ENCODE measurements at places on chromosomes 3 and 15.

DNA sequence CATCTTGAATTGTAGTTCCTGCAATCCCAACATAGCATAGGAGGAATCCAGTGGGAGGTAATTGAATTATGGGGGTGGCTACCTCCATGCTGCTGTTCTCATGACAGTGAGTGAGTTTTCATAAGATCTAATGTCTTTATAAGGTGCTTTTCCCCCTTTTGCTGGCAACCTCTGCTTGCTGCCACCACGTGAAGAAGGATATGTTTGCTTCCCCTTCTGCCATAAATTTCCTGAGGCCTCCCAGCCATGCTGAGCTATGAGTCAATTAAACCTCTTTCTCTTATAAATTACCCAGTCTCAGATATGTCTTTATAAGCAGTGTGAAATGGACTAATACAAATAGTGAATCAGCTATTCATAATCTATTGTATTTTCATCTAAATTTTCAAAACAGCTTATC, 537.3 kb downstream of the EPHA3 start:
- no peak for DNase-seq

DNA sequence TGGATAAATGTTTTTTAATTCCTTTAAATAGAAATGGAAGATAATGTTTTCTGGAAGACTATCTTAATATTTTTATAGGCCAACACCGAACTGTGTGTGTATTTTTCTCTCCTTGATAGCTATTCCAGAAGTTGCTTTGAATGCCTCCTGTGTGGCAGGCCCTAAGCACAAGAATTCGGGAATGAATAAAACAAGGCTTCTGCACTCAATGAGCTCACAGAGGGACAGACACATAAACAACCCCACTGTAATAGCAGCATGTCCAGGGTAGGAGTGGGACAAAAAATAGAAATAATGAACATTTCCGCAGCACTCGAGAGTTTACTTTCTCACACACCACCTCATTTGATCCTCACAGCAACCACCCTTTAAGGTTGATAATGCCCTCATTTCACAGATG, 18.0 kb downstream of the SRGAP3 start:
- DNase-seq = no peak

GRCh38 chr3:77407441-77407840, 367.5 kb downstream of the ROBO2 start:
- DNase-seq = no peak

- no peak for DNase-seq
These were observed 33.1 kb downstream of the RETNLB start for GRCh38 chr3:108724101-108724500.

DNA sequence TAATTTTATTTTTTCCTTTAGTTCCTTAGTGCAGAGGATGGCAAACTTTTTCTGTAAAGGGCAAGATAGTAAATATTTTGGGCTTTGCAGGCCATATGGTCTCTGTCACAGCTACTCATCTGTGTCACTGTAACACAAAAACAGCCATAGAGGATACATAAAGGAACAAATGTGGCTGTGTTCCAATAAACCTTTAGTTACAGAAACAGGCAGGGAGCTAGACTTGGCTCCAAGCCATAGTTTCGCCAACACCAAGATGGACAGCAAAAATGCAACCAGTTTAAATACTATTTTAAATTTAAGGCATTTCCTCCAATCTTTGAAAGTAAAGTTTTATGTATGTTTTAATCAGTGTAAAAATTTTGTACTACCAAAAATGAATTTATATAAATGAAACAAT, 753.4 kb downstream of the FHIT start:
- DNase-seq = no peak

DNA sequence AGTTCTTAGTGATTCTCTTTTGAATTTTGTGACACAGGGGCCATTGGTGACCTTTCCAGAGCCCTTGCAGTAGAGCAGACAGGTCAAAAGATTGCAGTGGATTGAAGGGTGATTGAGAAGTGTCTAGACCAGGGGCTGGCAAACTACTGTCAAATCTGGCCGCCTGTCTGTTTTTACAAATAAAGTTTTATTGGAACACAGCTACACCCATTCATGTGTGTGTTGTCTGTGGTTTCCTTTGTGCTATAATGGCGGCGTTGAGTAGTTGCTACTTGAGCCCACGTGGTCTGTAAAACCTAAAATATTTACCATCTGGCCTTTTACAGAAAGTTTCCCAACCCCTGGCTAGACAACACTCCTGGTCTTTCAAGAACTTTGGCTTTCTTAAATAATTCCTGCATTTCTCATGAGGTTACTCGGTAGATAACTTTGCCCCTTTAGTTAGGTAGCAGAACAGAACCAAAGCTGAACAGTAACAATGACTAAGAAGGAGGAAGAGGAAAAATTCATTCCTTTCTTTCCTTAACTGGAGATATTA, 265.1 kb upstream of the NR2E3 start:
- no peak for DNase-seq

DNA sequence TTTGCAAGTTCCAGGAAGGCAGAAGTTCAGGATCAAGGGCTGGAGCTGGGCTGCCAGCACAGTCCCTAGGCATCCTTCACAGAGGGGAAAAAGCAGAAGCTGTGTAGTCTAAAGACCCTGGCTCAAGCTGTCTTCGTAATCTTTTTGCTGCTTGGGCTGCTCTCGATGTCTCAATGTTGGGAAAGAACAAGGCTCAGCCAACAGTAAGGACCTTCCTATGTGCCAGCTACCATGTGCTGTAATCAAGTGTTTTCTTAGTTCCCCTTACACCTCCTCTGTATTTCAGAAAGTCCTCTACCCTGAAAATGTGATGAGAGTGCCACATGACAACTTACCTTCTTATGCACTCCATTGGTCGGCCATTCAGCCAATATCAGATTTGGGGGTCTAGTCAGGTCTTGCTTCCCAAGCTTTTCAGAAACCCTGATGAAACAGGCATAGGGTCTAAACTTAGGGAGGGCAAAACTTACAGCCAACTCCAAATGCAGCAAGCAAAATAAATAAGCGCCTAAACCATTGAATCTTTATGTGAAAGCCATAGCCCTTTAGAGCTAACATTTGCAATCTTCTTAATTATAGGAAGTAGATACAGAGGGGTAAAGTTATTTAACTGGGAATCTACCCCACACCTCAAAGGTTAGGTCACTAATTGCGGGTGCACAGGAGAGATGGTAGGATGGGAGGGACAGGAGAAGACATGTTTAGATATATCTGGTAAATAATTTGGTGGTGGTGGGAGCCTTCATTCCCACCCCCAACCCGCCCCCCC, 1.2 kb upstream of the EDEM1 start:
- no peak for DNase-seq

GRCh38 chr3:13420831-13421765, 976 bp upstream of the NUP210 start:
- peak; percentile 74 for DNase-seq

GRCh38 chr15:99692825-99693224, 40.4 kb downstream of the LYSMD4 start:
- DNase-seq = no peak

DNA sequence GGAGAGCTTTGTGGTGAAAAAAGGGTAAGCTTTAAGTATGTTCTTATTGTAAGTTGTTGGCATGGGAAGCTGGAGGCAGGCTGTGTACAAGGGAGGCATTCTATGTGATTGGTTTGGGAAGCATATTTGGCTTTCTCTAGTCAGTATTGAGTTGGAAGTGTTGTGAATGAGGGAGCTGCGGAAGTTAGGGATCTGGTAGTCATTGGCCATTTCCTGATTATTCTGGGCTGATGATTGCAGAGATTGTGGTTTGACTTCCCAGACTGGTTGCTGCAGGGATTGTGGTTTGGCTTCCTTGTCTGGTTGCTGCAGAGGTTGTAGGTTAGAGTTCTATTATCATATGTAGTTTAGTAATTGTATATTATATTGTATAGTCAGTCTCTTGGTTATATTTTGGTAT, 21.0 kb downstream of the STXBP5L start:
- DNase-seq = no peak

- DNase-seq = no peak
These were observed 423.6 kb downstream of the FHIT start for GRCh38 chr3:60827666-60828065.

DNA sequence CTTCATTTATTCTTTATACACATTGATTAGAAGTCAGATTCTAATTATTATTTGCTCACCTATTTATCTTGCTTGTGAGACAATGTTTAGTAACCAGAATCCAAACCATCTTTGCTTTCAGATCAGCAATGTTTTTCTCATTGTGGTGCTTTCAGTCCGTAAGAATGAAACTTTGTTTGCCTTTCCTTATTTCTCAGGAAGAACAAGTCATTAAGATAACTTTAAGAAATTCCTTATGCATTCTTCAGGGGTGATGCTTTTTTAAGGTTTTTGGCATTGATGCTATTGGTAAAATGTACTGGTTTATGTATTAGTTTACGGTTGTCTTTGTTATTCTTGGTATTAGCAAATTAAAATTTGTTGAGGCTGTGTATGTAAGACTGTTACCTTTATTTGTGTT, 120.8 kb upstream of the POU1F1 start:
- DNase-seq = no peak

DNA sequence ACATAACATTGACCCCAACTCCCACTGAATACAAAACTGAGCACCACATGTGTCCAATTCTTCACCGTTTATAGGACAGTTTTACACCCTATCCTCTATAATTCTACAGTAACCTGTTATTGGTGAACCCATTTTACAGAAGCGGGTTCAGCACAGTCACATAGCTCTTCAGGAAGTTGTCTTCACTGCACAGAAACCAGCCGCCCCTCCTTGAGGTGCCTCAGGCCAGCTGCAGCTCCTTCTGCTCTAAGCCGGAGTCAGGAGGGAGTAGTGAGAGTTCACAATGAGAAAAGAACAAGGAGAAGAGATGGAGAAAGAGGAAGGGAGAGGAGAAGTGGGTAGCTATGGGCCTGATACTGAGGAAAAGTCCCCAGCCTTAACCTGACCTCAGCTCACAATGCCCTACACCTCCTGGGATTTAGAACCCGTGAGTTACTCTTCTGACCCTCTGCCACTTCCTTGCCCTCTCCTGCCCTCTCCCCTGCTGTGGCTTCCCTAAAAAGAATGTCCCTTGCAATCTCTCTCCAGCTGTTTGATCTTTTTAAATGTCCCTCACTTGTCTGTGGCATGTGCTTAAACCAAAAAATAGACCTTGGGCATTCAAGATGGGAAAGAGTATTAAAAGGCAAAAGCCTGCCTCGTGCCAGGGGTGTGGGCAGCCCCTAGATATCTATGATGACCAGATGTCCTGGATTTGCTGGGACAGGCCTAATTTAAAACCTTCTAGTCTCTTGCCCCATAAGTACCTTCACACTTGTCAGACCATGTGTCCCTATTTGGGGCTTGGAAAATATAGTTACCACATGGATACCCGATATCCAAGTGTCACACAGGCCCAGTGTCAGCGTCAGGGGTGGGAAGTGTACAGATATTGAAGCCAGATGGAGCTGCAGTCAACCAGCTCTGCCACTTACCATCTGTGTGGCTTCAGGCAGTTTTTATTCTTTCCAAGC, 71.3 kb upstream of the HES1 start:
- DNase-seq = no peak

- peak; percentile 93 for DNase-seq
These were observed at the start of gene DENND6A for GRCh38 chr3:57692396-57693147. TSS of gene DENND6A (minus strand) at chr3:57693077. CDS start at chr3:57693018, 59 bp downstream.

DNA sequence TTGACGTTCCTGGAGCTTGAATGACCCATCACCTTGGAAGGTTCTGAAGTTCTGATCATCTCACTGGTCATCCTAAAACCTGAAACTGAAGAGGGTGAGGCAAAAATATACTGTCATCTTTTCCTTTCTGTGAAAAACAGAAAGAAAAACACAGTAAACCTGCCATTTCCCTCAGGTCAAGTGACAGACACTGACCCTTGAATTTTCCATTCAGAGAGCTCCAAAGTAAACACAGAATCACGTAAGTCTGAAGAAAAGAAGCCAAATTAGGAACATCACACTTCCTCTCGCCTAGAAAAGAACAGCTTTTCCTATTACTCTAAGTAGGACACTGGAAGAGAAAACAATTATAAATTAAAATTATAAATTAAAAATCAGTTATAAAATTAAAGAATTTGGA, 78.7 kb upstream of the TGFBR2 start:
- DNase-seq = no peak

DNA sequence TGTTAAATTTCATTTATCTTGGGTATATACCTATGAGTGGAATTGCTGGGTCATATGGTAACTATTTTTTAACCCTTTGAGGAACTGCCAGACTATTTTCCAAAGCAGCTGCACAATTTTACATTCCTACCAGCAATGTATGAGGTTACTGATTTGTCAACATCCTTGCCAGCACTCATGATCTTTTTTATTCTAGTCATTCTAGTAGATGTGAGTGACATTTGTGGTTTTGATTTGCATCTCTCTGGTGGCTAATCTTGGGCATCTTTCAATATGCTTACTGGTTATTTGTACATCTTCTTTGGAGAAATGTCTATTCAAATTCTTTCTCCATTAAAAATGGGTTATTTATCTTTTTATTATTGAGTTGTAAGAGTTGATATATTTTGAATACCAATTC, 21.3 kb upstream of the LRRC58 start:
- DNase-seq = no peak

DNA sequence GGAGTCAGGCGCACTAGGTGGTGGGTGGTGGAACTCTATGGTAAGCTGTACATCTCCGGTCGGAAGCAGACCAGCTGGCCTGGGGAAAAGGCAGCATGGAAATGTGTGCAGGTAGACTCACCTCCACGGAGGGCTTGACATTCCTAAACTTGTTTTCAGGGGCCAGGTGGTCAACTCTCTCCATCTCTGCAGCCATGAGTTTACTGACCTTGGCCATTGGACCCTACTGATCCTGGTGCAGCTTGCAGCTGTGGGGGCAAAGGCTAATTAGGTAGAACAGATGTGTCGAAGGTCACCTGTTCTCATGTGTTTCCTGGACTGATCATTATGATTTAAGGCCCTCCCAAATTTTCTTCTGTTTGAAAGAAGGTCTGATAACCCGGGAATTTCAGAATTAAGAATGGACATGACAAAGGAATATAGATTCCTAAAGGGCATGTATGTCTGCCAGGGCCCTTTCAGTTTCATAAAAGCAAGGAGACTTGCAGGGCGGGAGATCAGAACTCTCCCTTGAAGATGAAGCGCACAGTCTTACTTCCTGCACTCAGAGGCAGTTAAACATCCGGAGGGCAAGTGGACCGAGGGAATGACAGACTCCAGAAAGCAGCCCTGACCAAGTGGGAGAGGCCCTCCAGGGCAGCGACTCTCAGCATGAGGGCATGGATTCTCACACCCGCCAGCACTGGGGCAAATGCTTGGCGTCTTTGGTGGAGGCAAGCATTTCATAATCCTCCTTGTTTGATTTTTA, 56.1 kb upstream of the CMTM7 start:
- no peak for DNase-seq

DNA sequence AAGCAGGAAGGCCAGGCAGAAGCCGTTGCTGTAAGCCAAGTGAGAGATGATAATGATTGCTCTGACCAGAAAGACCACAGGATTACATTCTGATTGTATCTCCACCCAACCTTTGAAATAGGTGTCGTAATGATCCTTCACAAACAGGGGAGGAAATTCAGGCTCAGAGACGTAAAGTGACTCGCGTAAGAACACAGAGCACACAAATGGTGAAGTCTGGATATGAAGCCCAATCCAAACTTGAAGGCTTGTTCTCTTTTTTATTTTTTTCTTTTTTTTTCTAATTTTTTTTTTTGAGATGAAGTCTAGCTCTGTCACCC, 25.3 kb upstream of the PIAS1 start:
- DNase-seq = no peak

- no peak for DNase-seq
These were observed 40.6 kb downstream of the ILDR1 start for GRCh38 chr3:121981473-121981872.

All from T-helper 9 cell (primary cell).